ENCODE measurements at places on chromosomes 1 and 21.

DNA sequence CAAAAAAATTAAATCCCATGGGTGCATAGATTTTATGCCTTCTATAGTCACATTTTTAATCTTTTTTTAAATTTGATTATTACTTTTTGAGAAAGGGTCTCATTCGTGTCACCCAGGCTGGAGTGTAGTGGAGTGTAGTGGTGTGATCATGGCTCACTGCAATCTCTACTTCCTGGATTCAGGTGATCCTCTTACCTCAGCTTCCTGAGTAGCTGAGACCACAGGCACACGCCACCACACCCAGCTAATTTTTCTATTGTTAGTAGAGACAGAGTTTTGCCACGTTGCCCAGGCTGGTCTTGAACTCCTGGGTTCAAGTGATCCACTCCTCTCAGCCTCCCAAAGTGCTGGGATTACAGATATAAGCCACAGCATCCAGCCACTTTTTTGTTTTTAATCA is 10.4 kb downstream of the CBR3 start:
- DNase-seq, result no peak

GRCh38 chr1:31762726-31763670 is 1.1 kb downstream of the ADGRB2 start:
- peak; percentile 56 for DNase-seq

- no peak for DNase-seq
Measured at GRCh38 chr21:31543191-31543590, 116.3 kb upstream of the SOD1 start.

DNA sequence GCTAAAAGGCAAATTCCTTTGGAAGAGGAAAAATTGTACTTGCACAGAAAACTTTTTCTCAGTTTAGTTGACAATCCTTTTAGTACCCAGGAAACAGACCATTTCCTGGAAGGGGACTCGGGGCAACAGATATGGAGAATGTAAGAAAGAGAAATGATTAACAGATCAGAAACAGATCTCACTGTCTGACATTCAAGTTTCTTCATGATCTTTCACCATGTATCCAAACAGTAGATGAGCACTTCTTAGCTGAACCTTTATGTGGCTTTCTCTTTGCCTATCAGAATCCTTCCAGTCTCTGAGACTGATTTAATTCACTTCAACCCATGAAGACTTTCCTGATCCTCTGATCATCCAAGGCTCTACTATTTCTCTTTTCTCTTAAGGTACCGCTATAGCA is 2.7 kb downstream of the TTLL7 start:
- DNase-seq, result no peak

DNA sequence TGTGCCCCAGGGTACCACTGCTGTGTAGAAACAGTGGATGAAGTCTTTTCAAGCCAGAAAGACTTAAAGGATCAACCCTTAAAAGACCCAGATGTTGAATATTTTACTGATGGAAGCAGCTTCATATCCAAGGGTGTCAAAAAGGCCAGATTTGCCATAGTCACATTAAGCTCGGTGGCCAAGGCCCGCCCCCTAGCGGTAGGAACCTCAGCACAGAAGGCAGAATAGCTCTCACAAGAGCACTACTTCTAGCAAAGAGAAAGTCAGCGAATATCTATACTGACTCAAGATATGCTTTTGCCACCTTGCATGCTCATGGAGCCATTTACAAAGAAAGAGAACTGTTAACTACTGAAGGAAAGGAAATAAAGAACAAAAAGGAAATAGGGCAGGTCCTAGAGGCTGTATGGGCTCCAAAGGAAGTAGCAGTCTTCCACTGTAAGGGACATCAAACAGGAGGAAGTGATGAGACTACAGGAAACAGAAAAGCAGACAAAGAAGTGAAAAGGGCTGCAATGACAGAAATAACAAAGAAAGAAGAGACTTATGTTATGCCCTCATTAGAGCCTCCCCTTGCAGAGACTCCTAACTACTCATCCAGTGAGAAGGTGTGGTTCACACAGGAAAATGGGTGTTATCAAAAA is 90.5 kb downstream of the LIPI start:
- DNase-seq, result no peak

DNA sequence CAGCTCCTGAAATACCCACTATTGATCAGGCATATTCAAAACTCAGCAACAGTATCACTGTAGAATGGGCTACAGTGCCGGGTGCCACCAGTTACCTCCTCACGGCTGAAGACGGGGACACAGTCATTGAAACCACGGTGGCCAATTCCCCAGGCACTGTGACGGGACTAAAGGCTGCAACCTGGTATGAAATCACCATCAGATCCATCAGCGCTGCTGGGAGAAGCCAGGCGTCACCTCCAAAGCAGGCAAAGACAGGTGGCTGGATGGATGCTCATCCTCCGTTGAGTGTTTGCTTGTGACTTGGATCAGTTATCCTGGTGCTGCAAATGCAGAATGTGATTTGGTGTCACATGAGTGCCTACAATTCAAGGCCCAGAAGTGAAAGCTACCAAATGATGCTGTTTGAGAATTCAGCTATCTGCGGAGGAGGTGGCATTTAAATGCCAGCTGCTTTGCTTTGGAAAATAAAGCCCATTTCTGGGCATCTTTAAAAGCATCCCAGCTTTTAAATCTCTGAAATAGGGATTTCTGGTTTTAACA is 5.1 kb downstream of the FNDC7 start:
- DNase-seq, result no peak

DNA sequence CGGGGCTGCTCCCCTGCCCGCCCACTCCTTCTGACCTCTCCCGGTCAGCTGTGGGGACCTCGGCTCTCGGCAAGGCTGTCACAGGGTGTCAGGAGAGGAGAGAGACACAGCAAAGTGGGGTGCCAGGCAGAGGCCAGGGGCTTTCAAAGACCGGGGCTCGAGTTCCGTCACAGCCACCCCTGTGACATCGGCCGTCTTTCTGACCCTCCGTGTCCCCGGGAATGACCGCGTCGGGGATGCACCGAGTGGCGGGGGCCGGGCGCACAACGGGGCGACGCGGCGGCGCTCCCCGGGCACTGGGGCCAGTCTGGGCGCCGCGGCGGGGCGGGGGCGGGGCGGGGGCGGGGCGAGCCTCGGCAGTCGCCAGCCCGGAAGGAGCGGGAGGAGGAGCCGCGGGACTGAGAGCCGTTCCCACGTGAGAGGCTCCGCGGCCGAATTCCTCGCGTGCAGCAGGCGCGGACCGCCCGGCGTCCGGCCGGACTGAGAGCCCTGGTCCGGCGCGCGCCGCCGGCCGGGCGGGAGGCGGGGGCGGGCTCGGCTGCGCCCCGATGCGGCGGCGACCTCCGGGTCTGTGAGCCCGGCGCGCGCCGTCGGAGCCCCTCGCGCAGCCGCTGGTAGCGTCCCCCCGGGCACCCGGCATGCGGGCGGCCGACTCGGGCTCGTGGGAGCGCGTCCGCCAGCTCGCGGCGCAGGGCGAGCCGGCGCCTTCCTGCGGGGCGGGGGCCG is 229.7 kb upstream of the TMEM51 start:
- DNase-seq, result no peak

- DNase-seq, result peak; percentile 62
Measured at GRCh38 chr1:153773096-153773921, 1.9 kb upstream of the SLC27A3 start.

GRCh38 chr21:37753122-37753599 is 163.1 kb downstream of the KCNJ6 start:
- no peak for DNase-seq

- no peak for DNase-seq
Measured at GRCh38 chr1:236154671-236155398, 12.5 kb downstream of the GPR137B start.

DNA sequence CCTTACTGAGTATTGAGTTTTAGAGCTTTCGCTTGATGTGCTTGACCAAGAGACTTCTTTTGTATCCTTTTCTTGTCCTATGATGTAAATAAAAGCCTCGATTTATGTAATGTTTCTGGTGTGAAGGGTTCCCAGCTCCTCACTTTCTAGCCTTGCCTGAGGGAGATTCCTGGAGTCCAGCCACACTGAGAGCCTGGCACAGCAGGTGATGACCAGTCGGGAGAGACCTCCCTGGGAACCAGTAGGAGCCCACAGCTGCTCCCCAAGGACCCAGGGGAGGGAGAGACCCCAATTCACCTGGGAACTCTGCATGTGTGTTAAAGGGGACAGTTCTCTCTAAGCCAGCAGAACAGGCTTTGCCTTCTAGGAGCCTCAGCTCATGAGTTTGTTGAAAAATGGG is 8.9 kb downstream of the C1orf115 start:
- DNase-seq, result no peak

DNA sequence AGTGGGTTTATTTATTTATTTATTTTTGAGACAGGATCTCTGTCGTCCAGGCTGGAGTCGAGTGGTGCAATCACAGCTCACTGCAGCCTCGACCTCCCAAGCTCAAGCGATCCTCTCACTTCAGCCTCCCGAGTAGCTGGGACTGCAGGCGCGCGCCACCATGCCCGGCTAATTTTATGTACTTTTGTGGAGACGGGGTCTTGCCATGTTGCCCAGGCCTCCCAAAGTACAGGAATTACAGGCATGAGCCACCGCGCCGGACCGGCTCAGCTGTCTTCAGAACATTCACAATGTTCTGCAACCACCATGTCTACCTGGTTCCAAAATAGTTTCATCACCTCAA is 406 bp upstream of the DNAJC8 start:
- no peak for DNase-seq

GRCh38 chr1:56355422-56355821 is 223.9 kb downstream of the PLPP3 start:
- no peak for DNase-seq

GRCh38 chr1:91059157-91059556 is 37.3 kb upstream of the ZNF644 start:
- DNase-seq, result no peak

DNA sequence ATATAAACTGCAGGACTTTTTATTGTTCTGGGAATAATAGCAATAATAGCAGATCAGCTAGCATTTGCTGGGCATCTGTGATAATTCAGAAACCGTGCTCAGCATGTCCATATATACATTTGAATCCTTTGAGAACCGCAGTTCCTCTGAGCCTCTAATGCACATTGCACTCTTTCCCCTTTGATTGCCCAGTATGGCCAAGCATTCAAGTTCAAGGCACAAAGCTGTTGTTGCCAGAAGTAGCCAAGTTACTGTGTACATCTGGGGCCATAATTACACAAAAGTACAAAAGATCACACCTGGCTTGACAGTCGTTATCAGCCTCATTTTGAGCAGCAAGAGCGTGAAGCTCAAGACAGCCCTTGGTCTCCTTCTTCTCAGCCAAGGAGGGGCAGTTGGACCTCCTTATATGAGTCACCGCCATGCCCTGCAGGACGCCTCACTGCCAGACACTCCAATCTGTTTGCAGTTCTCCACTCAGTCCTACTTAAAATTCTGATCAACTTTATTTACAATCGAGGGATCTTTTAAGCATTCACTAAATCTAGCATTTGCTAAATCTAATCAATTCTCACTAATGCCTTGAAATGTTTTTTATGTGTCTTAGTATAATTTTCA is 216.0 kb downstream of the SLC35F3 start:
- DNase-seq, result no peak

DNA sequence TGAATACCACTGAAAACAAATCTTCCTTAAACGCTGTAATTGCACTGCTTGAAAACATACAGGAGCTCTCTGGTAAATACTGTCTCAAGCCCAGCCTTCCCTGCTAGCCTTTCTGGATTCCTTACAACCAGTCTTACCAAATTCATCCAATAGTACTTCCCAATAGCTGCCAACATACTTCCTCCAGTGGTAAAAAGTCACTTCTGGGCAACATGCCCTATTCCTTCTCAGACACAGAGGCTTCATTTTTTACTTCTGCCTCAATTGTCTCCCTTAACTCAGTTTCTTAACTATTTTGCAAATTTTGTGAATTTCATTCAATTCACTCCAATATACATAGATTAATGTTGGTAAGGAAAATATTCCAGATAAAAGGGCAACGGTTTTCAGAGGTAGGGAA is 166.3 kb downstream of the TBX15 start:
- DNase-seq, result no peak

GRCh38 chr1:232142403-232143314 is 487.3 kb downstream of the SIPA1L2 start:
- DNase-seq, result peak; percentile 41

GRCh38 chr1:175763797-175764196 is 20.4 kb upstream of the TNR start:
- no peak for DNase-seq

DNA sequence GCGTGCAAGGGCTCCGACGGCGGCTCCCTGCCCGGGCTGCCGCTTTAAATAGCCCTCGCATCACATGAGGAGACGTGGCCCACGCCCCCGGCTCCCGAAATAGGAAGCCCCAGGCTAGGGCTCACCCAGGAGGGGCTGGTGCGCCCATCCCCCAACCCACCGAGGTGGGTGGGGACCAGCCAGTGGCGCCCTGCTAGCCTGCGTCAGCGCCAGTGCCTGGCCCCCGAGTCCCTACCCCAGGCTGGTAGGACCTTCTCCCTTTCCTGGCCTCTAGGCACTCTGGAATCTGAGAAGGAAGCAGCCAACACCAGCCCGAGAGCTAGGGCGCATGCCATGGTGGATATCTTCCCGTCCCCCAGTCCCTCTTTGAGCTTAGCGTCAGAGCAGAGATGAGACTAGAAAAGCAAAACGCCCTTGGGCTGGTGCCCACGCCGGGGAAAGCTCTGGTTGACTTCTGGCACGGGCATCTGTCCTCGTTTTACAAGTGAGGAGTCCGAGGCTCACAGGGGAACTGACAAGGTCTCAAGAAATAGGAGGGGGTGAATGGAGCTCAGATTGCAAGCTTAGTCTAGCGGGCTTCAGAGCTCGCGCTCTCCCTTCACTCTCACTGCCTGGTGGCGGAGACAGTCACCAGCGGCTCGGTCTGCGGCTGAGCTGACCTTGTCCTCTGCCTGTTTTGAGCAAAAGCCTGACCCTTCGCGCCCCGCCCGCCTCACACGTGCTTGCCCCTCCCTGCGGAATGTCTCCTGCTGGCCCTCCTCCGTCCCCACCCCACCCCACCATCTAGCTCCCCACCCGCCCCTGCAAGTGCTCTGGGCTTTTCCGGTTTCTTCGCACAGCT is at the start of gene FABP3:
TSS of gene FABP3 (minus strand) at position 21 of the 841 bp plus-strand sequence. CDS start 62 bp downstream, outside the sequence.
- peak; percentile 35 for DNase-seq

GRCh38 chr1:29279406-29279805 is 43.1 kb downstream of the PTPRU start:
- DNase-seq, result no peak

- DNase-seq, result no peak
Measured at GRCh38 chr21:39483917-39484316, 32.1 kb downstream of the SH3BGR start.

DNA sequence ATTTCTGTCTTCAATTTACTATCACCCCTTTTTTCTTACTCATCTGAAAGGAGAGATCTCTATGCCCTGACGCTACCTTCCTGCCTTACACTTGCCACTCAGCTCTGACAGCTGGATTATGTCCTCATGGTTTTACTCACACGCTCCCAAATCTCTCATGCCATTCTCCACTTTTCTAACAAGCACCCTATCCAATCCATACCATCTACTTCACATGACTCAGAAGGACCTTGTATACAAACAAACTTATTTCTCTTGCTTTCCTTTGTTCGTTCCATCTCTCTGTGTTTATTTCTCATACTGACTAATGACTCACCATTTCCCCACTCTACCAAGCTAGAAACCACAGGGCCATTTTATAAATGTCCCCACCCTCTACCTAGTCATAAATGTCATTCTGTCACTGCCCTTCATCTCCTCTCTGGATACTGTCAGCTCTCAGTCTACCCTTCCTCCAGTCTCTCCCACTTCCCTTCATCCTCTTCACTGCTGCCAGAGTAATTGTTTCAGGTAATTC is 87.3 kb downstream of the USP24 start:
- DNase-seq, result no peak
